ENCODE measurements at places on chromosomes 11 and 22. TPM values are rescaled to one million over a fixed set of nuclear protein-coding genes. Genes with fewer than 3 reads are reported as not detected.

The MRGPRX4 gene
- total RNA-seq: not detected

DNA sequence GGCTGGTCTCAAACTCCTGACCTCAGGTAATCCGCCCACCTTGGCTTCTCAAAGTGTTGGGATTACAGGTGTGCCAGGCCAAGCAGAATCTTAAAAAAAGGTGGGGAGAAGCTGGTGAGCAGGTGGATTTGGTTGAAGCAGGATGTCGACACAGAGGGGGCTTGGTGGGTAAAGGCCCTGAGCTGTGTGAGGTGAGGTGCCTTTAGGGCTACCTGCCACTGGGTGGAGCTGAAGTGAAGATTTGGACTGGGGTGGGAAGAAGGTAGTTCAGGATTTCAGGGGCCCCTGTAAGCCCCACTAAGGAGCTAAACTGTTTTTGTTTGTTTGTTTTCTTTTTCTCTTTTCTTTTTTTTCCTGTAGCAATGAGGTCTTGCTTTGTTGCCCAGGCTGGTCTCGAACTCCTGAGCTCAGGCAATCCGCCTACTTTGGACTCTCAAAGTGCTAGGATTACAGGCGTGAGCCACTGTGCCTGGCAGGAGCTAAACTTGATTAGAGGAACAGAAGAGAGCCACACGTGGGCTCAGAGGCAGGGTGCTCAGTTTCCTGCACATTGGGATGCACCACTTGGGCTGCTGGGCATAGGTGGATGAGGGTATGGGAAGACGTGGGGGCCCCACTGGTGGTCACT lies 6.0 kb downstream of the P2RX6 start:
- H3K36me3 ChIP-seq: no peaks in the 10 kb centered on the region
- no peaks in the 10 kb centered on the region for H3K4me1 ChIP-seq
- DNase-seq: no peak
- H3K4me3 ChIP-seq: no peak overlapping the region

DNA sequence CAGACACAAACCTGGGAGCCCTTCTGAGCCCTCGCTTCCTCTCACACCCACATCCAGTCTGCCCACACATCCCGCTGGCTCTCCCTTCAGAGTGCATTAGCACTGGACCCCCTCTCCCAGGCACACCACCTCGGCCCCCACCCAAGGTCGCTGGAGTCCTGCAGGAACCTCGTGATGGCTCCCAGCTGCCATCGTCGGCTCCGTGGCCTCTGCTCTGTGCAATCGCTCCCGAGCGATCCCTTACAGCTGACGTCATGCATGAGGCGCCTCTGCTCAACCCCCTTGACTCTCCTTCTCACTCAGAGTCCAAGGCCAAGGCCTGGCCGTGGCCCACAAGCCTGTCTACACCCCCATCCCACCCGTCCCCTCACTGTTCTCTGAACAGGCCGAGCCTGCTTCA lies 183.9 kb downstream of the EFCAB6 start:
- H3K27me3 ChIP-seq: no peaks in the 10 kb centered on the region
- H3K4me1 ChIP-seq: no peaks in the 10 kb centered on the region
- H3K4me3 ChIP-seq: no peak overlapping the region
- DNase-seq: no peak
- H3K27ac ChIP-seq: no peak overlapping the region

DNA sequence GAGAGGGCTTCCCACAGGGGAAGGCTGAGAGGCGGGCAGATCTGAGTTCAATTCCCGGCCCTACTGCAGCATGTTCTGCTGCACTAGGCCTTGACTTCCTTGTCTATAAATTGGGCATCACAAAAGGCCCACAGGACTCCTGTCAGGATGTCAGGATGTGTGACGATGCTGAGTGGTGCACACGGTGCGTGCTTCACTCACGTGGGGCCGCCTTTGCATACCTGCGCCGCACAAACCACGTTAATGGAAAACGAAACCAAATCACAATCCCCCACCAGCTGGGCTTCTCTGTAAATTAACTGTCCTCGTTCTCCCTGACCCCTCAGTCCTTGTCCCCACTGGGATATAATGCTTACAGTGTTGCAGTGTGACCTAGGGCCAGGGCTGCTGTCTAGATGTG lies 32.3 kb upstream of the TSPAN18 start:
- H3K4me3 ChIP-seq: no peak overlapping the region
- no peaks in the 10 kb centered on the region for H3K27me3 ChIP-seq
- no peaks in the 10 kb centered on the region for H3K4me1 ChIP-seq

The OR4D11 gene
- total RNA-seq: not detected

- no peak for DNase-seq
- H3K36me3 ChIP-seq: no peaks in the 10 kb centered on the region
- H3K4me3 ChIP-seq: no peak overlapping the region
- no peak overlapping the region for H3K27ac ChIP-seq
Observed at GRCh38 chr11:33197915-33198727, 36.8 kb upstream of the CSTF3 start.

The SF3A1 gene
- 41.3 TPM for total RNA-seq

GRCh38 chr22:29604076-29604360 lies 585 bp downstream of the NF2 start:
- H3K27ac ChIP-seq: peak overlapping the region; percentile 94
- DNase-seq: peak; percentile 69
- H3K4me1 ChIP-seq: peaks cover 27% of the 10 kb centered on the region
- no peaks in the 10 kb centered on the region for H3K27me3 ChIP-seq
- H3K4me3 ChIP-seq: peak overlapping the region; percentile 100
